ENCODE measurements at places on chromosomes 12 and 14.

GRCh38 chr12:111216387-111217159 is 152.3 kb downstream of the PHETA1 start:
- no peak for DNase-seq

- DNase-seq: no peak
Observed at GRCh38 chr12:12553208-12553785, 9.4 kb downstream of the DUSP16 start.

DNA sequence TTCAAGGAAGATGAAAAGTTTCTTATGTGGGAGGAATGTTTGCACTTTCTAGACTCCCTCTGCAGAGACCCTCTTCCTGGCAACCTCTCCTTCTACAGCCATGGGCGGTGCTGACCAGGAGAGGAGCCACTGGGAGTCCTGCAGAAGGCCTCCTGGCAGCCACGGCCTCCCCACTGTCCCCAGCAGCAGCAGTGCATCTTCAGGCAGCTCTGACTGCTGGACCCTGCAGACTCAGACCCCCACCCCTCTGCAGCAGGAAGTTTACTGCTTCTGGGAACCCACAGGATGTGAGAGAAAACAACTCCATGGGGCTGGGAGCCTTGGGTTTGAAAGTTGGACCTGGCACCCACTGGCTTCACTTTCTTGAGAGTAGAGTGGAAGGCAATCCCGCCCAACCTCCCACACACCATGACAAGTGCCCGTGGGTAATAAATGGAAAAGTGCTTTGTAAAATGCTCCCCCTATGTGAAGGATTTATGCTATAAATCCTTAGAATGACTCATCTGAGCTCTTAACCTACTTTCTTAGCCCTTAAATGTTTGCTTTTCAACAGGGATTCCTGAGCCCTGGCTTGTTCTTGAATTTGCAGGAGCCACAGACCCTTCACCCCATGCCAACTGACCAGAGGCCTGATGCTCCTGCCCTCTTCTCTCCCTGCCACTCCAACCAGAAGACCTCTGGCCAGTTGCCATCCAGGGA is 37.5 kb upstream of the DDX11 start:
- DNase-seq: no peak

GRCh38 chr14:49315570-49315969 is 270.6 kb downstream of the RPS29 start:
- no peak for DNase-seq

DNA sequence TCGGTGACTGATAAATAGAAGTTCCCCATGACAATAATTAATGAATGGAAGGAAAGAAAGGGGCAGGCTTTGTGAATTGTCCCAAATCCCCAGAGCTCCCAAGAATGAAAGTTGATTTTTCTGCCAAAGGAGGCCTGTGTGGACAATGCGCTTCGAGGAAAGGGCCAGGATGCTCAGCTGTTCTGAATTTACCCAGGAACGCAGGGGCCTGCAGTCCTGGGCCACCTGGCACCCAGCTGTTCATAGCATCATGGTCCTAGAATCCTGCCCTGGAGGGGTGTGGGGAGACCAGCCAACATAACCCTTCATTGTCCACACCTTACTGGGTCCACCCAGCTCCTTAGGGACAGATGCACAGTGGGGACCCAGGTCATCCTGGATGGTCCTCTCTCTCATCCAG is 587.5 kb downstream of the BCL11B start:
- DNase-seq: no peak

GRCh38 chr12:121579190-121579791 is 1.5 kb downstream of the KDM2B start:
- DNase-seq: peak; percentile 30

GRCh38 chr12:111173836-111174235 is 195.1 kb downstream of the PHETA1 start:
- DNase-seq: no peak

GRCh38 chr12:65620046-65620445 is 204.2 kb upstream of the HMGA2 start:
- no peak for DNase-seq

GRCh38 chr12:21849878-21850277 is 75.4 kb upstream of the KCNJ8 start:
- DNase-seq: no peak

DNA sequence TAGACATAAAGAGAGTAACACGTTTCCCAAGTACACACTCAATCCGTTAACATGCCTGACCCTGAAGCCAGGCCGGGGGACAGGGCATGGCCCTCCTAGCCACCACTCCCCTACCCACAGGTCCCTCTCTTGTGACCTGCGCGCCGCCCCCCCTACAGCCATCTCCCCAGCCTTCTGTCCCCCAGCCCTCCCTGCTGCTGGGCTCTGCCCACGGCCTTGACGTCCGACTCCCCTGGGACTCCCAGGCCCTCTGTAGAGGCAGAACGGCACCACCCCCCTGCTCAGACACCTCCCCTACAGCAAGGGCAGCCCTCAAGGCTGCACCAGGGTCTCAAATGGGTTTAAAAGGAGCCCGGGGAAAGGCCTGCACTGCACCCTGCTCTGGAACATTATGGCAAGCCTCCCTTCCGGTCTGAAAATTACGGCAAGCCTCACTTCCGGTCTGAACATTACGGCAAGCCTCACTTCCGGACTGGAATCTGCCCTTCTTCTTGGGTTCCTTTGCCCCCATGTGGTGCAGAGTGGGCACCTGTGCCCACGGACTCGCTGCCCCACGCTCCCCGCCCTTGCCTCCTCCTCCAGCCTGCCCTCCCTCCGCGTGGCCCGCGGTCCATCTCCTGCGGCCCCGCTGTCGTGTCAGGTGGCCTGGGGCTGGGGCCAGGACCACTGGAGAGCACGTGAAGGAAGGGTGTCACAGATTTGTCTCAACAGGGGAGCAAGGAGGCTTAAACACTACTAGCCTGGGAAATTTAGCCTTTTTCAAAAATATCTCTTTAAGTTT is 77.6 kb downstream of the MOK start:
- no peak for DNase-seq

GRCh38 chr14:61404637-61405036 is 83.3 kb downstream of the PRKCH start:
- DNase-seq: no peak
